Hematopoietic multipotent progenitor cell treated with erythropoietin and hydrocortisone succinate and interleukin-3 and kit ligand, for 6 days (in vitro differentiated cells): ENCODE measurements at places on chromosomes 3 and 15.

DNA sequence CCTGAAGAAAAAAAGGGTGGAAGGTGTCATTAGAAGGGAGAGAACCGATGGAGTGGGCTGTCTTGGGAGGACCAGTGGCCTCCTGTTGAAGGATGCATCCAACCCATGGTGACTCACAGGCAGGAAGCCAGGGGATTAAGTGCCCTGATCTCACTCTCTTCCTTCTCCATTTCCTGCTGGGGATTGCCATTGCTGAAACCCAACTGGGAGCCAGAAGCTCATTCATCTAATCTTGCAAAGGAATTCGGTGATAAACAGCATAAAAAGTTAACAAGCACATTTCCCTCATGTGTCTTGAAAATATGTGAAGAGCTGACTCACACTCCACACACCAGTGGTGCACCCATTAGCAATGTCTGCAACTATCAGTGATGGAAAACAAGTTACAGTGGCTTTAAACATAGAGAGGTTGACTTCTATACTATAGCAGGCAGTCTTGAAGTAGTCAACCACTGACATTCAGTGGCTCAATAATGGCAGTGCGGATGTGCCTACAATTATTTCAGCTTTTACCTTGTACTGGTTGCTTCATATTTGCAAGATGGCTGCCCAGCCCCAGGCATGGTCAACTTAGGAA is 12.8 kb upstream of the CSRNP1 start:
- no peak for DNase-seq

DNA sequence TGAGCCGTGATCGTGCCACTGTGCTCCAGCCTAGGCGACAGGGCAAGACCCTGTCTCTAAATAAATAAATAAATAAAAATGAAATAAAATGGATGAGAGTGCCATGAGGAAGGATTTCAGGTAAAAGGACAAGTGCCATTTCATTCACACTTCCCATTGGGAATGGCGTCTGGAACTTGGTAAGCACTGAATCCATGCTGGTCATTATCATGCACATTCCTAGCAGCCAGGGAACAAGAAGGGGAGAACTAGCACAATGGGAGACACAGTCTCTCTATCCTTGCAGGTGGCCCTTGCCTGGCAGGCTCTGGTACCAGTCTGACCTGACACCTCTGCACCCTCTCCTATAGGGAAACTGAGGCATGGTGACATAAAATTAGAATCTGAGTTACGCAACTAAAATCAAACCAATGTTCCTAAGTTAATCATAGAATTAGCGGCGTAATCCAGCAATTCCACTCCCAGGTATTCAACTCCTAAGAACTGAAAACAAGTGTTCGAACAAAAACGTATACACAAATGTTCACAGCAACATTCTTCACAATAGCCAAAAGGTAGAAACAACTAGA is 70.8 kb upstream of the MFGE8 start:
- no peak for DNase-seq

GRCh38 chr15:48832648-48833047 is 21.8 kb upstream of the CEP152 start:
- no peak for DNase-seq

GRCh38 chr3:46979958-46980497 is 562 bp downstream of the NBEAL2 start:
- peak; percentile 42 for DNase-seq

GRCh38 chr3:64148955-64149653 is 76.2 kb downstream of the PRICKLE2 start:
- DNase-seq = no peak

DNA sequence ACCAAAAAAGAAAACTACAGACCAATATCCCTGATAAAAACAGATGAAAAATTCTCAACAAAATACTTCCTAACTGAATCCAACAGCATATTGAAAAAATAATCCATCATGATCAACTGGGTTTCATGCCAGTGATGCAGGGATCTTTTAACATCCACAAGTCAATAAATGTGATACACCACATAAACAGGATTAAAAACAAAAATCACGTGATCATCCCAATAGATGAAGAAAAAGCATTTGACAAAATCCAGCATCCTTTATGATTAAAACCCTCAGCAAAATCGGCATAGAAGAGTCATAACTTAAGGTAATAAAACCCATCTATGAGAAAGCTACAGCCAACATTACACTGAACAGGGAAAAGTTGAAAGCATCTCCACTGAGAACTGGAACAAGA is 107.5 kb downstream of the DCLK3 start:
- no peak for DNase-seq

DNA sequence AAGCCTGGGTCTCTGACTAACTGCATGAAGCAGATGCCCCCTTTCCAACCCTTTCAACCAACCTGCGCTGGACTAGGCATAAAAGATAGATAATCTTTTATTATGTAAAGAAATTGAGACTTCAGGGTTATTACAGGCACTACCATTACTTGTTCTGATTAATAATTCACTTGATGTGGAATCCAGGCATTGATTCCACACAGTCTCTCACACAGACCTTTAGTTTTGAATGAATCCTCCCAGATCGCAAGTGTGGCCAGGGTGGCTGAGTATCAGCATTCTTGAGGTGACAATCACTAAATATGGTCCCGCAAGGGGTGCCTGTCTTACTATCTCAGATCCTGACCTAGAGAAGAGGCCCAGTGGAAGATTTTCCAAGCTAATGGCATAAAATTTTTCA is 368.9 kb upstream of the ONECUT1 start:
- DNase-seq = no peak

DNA sequence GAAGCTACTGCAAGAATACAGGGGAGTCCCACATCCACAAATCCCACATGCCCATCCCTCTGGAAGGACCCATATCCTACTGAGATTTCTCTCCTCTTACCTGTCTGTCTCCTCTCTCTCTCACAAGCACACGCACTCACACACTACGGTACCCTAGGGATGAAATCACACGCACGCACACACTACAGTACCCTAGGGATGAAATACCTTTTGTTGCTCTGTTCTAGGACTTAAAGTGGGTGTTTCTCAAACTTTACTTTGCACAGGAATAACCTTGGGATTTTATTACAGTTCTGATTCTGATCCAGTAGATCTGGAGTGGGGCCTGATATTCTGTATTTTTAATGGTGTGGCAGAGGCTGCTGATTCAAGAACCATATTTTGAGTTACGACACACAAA is 622.2 kb upstream of the ZNF385D start:
- no peak for DNase-seq

DNA sequence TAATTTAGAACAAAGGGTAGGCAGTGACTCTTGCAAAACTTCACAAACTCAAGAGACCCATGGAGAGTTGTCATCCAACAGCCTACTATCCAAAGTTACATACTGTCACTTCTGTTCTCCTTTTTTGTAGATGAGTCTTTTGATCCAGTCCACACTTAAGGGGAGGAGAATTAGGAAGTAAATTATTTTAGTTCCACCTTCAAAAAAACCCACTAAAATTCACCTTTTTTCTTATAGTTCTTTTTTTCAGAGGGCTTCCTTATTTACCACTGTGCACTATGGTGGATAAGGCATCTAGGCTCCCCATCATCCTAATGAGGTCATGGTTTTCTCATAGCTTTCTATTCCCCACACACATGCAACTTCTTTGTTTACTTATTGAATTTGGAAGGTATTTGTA is 8.6 kb upstream of the TCAIM start:
- no peak for DNase-seq
